Tongue (tissue), 3 donors: ENCODE measurements at places on chromosomes 3 and 15.

- no peak for DNase-seq
Measured at GRCh38 chr3:139505829-139506386, 29.6 kb upstream of the RBP2 start.

GRCh38 chr15:45112591-45113379 lies 1.2 kb downstream of the DUOX2 start:
- no peak for DNase-seq

GRCh38 chr3:186432944-186433732 lies 71.1 kb upstream of the DGKG start:
- DNase-seq: no peak

DNA sequence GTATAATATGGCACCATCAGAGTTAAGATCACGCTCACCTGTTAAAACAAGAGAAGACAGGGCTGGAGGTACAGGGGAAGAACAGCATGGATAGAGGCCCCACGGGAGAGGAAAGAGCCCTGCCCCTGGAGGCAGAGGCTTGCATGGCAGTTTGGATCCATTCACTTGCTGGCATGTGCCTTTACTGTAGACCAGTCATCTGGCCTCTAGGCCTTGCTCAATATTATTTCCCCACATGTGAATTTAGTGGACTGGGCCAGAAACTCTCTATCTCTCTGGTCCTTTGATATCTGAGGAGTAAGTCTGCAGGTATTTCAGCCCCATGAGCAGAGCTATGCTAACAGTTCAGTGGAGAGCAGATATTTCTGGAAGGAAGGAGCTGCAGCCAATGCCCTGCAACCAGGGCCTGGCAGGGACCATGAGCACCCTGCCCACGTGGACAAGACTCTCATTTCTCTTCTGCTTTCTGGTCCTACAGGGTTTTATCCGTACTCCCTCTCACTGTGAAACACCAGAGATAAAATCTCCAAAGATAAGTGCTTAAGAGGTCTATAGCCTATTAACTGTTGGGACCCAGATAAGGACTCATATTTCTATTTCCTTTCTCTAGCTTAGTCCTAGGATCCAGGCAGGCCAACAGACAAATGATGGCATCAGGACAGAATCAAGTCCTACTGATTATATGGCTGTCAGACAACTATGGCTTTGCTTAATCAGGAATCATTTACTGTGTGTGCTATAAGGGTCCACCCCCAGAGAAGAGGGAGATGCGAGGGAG lies 65.0 kb downstream of the CLDN11 start:
- DNase-seq: no peak

DNA sequence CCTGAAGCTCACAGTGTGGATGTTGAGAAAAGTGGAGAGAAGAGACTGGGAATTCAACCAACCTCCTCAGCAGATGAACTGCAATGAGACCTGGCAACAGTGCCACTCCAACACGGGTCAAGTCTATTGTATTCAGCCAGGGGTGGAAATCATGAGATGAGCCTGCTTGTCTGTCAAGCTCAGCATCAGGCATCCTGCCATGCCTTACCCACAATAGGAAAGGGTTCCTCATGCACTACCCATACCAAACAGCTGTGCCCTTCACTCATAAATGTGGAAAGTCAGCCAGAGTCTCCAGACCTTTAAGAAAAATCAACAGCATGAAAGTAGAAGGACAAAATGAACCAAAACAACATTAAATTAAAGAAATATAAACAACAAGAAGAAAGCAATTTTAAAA lies 542.1 kb downstream of the EPHB1 start:
- peak; percentile 56 for DNase-seq

DNA sequence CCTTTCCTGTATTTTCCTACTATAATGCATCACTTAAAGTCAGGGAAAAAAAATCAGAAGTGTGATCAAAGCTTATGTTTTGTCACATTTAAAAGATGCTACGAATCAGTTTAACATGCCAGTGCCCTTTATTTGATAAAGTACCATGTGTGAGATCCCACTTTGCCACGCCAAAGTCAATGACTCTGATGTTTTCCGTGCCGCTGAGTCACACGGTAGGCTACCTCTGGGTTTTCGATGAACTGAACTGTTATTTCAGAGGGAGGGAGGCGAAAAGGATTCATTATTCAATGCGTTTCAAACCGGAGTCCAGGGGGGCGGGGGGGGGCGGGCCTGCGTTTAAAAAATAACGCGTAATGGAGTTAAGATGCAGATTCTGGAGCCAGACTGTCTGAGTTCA lies 203.0 kb downstream of the ABHD5 start:
- peak; percentile 6 for DNase-seq

- DNase-seq: peak; percentile 55
Measured at GRCh38 chr3:86239946-86240345, 751.0 kb downstream of the VGLL3 start.

DNA sequence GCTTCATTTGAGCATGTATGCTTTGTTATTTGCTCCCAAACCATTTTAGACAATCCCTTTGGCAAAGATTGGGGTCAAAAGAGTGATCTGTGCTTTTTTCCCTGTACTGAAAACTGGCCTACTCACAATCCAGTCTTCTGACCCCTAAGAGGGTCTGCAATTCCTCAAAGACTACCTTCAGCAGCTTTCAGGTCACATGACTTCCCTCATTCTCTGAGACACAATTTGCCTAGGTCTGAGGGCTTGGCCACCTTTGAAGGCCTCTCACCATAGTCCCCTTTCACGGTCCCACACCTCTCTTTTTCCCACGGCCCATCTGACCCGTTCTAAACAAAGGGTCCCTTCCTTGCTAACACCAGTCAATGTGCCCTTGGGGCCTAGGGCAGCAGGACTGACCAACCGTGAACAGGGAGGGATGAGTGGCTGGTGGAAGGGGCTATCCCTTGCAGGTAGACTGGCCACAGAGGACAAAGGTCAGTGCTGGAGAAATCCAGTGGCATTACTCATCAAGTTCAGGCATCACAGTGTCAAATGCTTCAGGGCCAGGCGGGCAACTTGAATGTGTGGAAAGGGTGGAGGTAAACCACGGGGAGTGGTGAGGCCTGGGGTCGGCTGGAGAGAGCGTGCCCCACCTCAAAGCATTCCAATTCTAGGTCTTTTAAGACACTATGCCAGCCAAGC lies 10.8 kb downstream of the RASL12 start:
- DNase-seq: no peak

DNA sequence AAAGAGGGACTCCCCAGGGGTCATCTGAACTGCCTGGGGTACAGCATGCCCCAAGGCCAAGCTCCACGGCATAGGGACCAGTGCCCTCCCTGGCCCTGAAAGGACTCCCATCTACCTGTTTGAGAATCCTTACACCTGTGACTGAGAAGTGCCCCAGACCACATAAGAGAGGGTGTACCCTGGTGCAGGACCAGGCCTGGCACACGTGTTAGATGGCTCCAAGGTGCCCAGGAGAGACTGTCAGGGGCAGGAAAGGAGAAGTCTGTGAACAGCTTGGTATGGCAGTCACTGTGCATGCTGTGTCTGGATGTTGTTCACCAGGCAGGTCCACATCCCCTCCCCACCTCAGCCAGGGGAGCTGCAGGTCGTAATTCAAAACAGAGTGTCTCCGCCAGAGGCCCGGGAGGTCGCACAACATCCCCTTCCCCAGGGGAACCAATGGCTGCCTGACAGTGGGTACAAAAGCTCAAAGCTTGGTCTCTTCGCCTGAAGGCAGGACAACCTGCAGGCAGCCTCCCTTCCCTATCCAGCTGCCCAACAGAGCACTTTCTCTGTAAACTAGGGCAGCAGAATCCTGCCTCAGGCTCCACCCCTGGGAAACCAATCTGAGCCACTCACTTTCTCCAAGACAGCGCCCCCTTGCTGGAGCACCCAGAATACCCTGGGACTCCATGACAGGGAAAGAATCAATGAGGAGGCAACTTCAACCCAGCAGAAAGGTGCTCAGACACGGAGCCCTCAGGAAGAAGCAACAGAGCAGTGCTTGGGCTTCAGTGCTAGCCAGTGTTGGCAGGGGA lies 3.9 kb downstream of the NUP210 start:
- DNase-seq: no peak

- DNase-seq: no peak
Measured at GRCh38 chr3:99472385-99472784, 166.0 kb upstream of the COL8A1 start.

DNA sequence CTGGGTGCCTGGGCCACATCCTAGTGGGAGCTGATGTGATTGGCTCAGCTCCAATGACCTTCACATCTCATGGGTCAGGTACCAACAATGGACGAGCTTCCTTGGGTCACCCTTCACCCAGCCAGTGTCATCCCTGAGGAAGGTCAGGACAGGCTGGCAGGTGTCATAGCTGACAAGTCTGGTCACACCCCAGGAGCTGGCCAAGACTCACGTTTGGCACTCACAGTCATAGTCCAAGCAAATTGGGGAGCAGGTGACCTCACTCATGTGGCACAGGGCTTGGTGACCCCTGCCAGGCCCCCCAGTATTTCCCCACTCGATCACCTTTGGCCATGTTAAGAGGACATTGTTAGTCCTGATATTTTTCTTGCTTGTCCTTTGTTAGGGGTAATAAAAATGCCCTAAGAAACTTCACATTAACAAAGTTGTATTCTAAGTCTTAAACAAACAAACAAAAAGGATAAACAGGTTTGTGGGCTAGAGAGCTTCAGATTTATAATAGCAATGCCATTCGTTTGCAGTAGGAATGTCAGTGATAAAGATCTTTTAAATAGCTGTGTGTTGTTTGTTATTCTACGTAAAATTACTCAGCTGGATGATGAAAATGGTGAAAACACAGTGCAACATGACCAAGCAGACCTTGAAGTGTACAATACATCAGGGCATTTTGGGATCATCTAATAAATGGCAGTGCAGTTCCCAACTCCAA lies 79.5 kb upstream of the POMGNT2 start:
- no peak for DNase-seq

DNA sequence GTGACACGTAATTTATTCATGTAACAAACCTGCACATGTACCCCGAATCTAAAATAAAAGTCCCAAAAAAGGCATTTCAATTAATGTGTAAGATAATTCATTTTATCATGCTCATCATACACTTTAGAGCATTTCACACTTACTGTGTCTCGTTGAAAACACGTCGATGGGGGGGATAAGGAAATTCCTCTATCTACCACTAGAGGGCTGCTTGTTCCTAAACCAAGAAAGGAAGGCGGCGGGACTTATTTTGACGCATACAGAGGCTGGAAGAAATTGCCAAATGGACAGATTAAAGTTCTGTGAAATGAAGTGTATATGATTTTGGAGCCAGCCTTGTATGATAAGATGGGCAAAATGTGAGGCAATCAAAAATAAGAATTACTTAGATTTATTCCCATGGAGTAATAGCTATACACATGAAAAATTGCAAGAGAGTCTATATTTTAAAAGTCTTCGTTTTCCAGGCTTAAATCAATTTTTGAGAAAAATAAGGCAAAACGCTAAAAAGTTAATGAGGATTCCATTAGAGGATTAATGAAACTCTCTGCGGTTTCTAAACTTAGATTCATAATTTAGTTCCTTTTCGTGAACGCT lies 346.8 kb downstream of the CNTN3 start:
- peak; percentile 77 for DNase-seq

GRCh38 chr3:141366285-141367037 lies 1.8 kb upstream of the ZBTB38 start:
- no peak for DNase-seq

DNA sequence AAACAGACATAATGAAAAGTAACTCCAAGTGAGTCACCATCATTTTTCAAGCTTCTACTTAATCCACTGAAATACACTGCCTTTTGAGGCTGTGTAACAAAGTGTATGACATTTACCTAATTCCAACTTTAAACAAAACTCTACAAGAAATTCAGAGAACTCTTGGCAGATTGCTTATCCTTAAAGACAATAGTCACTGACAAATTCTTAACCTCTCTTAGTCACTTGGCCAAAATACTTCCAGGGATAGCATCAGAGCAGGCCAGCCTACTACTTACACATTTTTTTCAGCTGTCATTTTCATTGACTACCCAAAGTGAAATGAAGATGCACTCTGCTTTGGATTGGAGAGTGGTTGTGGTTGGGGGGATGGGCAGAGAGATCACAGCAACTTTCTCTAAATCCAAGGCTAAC lies 3.6 kb downstream of the WWTR1 start:
- no peak for DNase-seq
